ENCODE measurements at places on chromosomes 6 and 20.

- DNase-seq = no peak
These were observed 17.3 kb downstream of the PLN start for GRCh38 chr6:118565311-118565960.

GRCh38 chr20:6637160-6637579 is 130.3 kb upstream of the BMP2 start:
- no peak for DNase-seq

DNA sequence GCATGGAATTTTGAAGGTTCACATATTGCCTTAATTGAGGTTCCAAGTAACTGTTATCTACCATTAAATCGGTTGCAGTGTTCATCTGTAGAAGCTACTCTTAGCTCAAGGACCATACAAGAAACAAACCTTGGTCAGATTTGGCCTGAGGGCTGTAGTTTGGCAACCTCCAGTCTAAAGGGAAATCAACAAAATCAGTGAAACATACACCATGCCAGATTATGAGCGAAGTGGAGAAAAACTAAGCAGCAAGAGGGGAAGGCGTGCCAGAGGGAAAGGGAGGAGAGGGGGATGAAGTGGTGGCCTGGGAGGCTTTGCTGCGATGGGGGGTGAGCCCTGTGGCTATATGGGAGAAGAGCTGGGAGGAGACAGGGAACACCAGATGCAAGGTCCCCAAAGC is 8.8 kb upstream of the SNAI1 start:
- no peak for DNase-seq

GRCh38 chr6:43851204-43851865 is 81.3 kb downstream of the VEGFA start:
- DNase-seq = no peak

GRCh38 chr6:134230940-134231339 is 87.0 kb downstream of the SGK1 start:
- DNase-seq = no peak

GRCh38 chr20:14406495-14406894 is 69.1 kb upstream of the FLRT3 start:
- DNase-seq = no peak

GRCh38 chr6:159358562-159358961 is 189.4 kb downstream of the FNDC1 start:
- DNase-seq = no peak

DNA sequence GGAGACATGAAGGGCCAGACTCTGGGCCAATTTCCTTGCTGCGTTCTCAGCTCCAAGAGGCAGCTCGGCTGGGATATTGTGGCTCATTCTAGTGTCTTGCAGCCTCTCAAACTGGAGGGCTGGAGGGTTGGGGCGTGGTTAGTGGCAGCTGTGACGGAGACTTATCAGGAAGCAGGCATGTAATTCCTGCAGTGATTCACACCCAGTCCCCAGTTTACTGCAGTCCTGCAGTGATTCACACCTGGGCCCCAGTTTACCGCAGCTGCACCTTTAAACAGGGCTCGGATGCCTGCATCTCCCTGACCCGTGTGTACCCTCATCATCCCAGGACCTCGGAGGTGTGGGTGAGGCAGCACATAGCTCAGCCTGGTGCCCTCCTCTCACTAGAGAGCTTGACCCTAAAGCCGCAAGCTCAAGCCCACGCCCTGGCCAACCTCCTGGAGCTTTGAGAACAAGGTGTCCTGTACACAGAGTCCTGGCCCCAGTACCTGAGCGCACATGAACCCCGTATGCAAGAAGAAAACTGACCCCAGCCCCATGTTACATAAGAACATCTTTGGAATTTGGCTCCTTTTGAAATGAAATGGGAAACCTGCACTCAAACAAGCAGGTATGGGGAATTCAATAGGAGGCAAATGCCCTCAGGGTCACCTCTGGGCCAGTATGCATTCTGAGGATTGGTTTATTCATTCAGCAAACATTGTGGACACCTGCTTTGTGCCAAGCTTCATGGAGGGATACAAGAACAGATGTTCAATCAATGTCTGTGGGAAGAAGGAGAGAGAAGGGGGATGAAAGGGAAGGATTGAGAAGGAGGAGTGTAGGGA is 55.3 kb upstream of the FAM83D start:
- DNase-seq = no peak

DNA sequence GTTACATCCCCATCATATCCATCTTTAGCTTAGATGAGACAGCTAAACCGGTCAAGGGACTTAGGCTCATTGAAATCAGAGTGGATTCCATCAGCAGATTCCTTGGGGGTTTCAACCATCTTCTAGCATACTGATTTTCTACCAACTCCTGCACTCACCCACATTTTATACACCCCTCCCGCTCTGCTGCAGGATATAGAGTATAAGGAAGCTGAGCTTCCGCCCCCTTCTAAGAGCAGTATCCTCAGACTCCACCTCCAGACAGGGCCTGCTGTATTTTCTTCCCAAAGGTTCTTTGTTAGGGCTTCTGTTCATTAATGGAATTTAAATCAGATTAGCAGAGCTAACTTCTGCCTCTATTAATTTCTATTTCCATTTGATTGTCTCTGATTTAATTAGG is 9.9 kb upstream of the NHLRC1 start:
- no peak for DNase-seq

GRCh38 chr20:7856756-7857155 is 83.5 kb downstream of the HAO1 start:
- DNase-seq = no peak

GRCh38 chr6:21193790-21194475 is 399.6 kb upstream of the SOX4 start:
- no peak for DNase-seq

- DNase-seq = no peak
These were observed 16.8 kb downstream of the EBF4 start for GRCh38 chr20:2709205-2709981.

DNA sequence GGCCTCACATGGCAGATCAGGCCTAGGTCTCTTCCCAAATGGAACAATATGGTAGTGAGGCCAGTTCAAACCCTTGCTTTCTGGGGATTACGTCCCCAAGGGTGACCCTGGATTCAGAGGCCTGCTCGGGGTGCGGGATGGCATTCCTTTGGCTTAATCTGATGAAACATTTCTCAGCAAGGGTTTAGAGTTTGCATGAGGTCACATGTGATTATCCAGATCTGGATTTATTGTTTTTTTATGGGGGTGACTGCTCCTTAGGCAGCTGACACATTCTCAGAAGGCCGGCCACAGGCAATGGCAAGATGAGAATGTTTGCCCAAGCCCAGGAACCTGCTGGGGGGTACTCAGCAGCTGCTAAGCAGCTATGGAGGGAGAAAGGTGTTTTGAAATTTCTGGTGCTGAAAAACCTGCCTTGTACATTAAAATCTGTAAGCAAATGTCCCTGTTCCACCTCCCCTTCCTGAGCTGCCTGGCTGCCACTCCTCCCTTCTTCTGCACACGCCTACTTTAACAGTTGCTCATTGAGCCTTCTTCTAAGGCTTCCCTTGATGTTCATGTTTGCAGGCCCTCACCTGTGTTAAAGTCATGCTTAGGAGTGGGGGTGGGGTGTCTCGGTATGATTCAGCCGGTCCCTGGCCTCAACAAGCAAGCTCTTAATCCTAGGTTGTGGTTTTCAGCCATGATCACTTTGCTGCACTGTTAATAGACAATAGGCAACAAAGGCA is 37.9 kb upstream of the FUCA2 start:
- DNase-seq = no peak

DNA sequence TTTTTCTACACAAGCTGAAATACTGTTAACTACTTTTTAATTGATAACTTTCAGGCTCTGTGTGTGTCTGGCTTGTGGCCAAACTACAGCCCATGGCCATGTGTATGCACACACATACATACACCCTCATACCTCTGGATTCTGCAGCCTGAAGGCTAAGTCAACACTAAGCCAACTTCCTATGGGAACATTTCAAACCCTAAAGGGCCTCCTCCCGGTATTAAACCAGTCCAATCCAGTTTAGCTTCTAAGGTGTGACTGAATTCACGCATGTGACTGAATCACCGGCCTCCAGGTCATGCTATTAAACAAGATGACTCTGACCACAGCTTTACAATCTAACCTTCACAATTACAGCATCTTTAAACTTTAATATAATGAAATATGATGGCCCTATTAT is 20.7 kb upstream of the DST start:
- no peak for DNase-seq

DNA sequence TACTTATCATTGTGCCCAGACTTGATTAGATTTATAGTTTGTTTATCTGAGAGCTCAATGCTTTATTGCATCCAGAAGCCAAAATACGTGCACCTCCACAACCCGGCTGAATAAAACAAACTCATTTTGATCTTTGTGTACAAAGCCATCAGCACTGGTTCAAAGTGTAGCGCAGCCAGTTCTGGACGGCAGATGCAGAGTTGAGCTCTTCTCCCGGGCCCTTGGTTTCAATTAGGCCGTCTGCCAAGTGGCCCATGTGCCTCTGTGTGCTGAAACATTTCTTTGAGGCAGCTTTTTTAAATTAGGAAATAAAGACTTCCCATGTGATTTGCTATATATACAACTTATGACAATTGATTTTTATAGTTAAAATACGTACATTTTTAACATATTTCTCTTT is 96.2 kb upstream of the RSPO3 start:
- DNase-seq = no peak

DNA sequence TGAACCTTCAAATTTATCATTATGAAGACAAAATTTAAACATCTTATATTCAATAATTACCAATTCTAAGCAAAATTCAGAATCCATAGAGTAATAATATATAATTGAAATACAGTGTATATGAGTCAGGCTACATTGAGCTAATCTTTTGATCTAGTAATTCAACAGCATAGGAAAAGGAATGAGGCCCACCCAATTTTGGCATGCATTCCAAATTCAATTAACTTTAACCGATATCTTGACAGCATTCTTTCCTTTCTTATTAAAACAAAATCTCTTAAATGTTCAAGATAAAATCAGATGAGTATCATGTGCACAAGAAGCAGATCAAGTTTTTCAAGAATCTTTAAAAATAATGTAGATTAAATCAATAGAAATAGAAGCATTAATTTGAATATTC is 132.9 kb upstream of the QKI start:
- no peak for DNase-seq

GRCh38 chr6:6543181-6543879 is 45.2 kb upstream of the LY86 start:
- DNase-seq = no peak

DNA sequence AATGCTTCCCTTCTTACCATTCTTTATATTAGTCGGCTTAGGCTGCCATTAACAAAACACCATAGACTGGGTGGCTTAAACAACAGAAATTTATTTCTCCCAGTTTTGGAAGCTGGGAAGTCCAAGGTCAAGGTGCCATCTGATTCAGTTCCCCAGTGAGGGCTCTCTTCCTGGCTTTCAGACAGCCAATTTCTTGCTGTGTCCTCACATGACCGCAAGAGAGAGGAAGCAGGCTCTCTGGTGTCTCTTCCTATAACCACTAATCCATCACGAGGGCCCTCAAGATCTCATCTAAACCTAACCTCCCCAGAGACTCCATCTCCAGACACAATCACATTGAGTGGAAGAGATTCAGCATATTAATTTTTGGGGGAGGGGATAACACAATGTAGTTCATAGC is 193.0 kb upstream of the SGK1 start:
- DNase-seq = peak; percentile 30

DNA sequence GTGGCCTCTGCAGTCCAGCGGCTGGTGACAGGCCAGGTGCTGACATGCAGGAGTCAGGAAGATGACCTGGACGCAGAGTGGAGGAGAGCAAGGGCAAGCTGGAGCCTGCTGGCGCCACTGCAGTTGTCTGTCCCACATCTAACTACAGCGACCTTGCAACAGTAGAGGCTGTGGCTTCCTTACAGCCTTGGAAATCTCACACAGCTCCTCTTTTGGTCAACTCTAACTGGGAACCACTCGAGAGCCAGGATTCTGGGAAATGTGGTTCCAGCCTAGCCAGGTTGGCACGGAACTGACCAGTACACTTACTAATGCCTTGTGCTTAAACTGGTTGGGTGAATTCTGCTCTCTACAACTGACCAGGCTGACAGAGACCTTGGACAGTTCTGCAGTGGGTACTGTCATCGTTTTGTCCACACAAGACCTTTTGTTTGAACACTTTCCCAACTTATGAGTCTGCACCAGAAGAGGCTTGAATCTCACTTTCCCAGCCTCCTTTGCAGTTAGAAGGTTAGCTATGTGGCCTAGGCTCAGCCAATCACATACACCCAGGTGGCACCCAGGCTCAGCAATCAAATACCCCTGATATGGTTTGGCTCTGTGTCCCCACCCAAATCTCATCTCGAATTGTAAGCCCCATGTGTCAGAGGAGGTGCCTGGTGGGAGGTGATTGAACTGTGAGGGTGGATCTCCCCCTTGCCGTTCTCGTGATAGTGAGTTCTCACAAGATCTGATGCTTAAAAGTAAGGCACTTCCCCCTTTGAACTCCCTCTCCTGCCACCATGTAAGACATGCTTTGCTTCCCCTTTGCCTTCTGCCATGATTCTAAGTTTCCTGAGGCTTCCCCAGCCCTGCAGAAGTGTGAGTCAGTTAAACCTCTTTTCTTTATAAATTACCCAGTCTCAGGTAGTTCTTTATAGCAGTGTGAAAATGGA is 153.5 kb downstream of the ZMYND8 start:
- no peak for DNase-seq

DNA sequence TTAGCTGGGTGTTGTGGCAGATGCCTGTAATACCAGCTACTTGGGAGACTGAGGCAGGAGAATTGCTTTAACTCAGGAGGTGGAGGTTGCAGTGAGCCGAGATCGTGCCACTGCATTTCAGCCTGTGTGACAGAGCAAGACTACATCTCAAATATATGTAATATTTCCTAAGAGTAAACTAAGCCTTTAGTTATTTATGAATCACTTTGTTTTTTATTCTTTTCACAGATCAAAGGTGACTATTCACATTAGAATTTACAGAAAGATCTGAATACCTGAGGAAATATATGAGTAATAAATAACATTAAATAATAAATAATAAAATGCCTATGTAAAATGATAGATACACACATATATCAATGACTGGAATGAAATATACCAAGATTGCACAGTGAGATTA is 630.8 kb upstream of the IMPG1 start:
- DNase-seq = no peak

DNA sequence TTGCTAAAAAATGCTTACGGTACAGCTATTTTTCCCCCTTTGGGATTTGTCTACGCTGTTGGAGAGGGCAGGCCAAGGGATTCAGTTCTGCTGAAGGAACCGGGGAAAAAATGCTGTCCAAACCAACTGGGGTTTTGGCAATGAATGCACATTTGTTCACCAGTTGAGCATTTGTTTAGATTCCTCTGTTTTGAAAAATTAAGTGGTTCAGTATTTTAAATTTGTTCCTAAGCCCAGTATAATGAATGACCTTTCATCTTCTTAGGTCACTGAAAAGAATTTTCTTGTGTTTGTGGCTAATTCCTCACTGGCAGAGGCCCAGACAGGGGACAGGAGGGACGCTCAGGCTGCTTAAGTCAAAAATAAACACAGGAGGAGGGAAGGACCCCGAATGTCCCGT is 10.8 kb upstream of the EYA2 start:
- no peak for DNase-seq

- DNase-seq = no peak
These were observed 188.6 kb upstream of the NT5E start for GRCh38 chr6:85261271-85261670.

- no peak for DNase-seq
These were observed 7.5 kb downstream of the FOXS1 start for GRCh38 chr20:31837896-31838397.

GRCh38 chr20:46229478-46230105 is 78.7 kb downstream of the CDH22 start:
- DNase-seq = no peak

GRCh38 chr20:46646659-46647380 is 4.4 kb downstream of the SLC13A3 start:
- no peak for DNase-seq

- DNase-seq = no peak
These were observed 288.5 kb downstream of the CDH26 start for GRCh38 chr20:60246751-60247150.

- no peak for DNase-seq
These were observed 106.8 kb downstream of the PXDC1 start for GRCh38 chr6:3644739-3645012.

All from NCI-H187 (cell line).